Stimulated activated CD4-positive, alpha-beta T cell treated with anti-CD3 and anti-CD28 coated beads, TNF-alpha, amount 100 ng/mL, for 4 hours (primary cell): ENCODE measurements at places on chromosomes 6 and 20.

GRCh38 chr6:25872814-25873213 is 1.2 kb downstream of the SLC17A3 start:
- no peak for DNase-seq

DNA sequence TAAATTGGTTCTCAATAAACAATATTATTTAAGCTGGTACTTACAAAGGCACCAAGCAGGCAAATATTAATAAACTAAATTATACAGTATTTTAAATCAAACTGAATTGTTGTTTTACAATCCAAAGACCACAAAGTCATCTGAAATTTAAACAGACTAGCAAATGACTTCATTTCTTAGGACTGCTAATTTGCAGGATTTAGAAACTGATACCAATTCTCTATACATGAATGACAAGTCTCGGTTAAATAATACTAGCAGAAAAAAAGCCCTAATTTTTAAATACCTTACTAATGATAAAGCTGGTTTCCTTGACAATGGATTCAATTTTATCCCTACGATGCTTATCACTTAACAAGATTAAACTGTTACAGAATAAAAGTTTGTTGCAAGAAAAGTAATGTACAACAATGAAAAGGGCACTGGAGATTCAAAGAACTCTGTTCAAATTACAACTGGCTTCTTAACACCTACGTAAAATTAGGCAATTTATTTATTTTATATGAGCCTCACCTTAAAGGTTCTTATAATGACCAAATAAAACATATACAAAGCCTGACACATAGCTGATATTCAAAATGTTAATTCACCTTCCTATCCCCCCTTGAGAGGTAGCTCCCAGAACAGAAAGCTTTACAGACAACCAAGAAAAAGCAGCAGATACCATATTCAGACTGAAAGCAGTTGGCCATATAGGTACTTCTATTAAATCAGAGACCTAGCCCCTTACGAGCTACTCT is 33.1 kb downstream of the HBS1L start:
- DNase-seq, result no peak

GRCh38 chr6:10569392-10570127 is 48.4 kb downstream of the GCNT2 start:
- no peak for DNase-seq

GRCh38 chr6:136739501-136739900 is 52.8 kb downstream of the MAP3K5 start:
- DNase-seq, result no peak

DNA sequence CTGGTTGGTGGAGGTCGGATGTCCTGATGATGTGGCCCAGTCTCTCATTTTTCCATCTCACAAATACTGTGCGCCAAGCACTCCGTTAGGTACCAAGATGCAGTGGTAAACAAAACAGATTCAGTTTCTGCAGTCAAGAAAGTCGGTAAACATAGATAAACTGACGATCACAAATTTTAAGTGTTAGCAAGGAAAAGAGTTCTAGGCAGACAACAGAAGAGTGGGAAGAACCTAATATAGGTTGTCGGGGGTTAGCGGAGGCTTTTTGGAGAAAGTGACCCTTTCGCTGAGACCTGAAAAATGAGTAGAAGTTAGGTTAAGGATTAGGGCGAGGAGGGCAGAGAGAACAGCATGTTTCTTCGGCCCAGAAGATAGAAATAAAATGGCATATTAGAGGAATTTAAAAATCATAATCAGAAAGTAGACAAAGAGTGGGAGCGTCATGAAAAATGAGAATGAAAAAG is 514 bp downstream of the ORC3 start:
- no peak for DNase-seq

DNA sequence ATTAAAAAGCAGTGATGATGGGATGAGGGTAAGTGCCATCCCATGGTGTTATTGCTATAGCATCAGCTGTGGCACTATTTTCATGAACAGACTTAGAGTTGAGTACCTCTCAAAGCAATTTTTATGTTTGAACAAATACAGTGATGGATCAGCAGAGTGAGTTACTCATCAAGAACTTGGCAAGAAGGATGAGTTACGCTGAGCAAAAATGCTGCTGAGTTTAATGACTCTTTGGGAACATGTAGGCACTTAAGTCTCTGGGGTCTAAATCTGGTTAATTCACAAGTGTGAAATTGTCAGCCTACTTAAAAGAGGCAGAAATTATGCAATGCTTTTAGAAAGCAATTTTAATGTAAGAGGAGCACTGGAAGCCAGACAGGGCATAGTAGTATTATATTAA is 78.5 kb upstream of the AHI1 start:
- no peak for DNase-seq

- no peak for DNase-seq
These were observed 8.8 kb downstream of the RSPH3 start for GRCh38 chr6:158991017-158991723.

DNA sequence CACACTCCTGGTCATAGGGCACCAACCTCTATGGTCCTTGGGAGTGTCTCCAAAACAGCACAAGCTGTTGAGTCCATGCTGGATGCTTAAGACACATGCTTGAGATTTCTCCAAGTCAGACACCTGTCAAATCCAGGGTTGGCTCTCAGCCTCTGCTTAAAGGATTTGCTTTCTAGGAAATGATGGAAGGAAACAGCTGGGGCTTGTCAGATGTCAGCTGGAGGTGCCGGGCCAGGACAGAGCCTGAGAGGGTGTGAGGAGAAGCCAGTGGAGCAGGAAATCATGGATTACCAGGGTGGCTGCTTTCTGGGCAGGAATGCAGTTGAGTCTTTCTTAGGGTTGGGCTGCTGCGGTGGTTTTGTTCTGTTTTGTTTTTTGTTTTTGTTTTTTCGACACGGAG is 83.0 kb upstream of the FAM184A start:
- no peak for DNase-seq

DNA sequence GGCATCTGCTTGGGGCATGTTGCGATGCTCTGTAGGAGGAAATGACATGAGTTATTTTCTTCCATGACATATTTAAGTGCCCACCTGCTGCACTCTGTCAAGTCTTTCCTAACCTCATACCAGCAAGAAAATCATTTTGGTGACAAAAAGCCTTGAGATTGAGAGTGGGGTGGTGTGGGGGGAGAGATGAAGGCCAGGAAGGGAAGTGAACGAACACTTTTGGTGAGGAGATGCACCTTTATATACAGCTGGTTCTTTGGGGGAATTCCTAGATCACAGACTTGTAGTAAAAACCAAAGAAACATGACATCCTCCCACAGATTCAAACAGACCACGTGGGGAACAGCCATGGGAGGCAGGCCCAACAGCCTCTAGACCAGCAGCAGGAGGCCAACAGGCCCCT is 26.1 kb downstream of the NCOA5 start:
- no peak for DNase-seq

- no peak for DNase-seq
These were observed 64.6 kb downstream of the ERMARD start for GRCh38 chr6:169816054-169816453.

GRCh38 chr20:1955217-1955616 is 38.6 kb downstream of the PDYN start:
- no peak for DNase-seq

DNA sequence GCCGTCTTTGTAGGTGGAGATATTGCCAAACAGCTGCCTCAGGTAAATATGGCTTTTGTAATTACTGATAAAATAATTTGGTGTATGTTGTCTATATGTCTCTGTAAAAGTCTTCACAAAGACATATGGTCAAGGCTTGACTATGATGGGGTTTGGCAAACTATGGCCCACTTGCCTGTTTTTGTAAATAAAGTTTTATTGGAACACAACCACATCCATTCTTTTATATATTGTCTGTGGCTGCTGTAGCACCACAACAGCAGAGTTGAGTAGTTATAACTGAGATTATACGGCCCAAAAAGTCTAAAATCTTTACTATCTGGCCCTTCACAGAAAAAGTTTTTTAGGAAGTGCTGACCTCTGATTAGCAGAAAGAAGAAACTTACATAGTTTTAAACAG is 133.6 kb downstream of the DNAH8 start:
- DNase-seq, result no peak

DNA sequence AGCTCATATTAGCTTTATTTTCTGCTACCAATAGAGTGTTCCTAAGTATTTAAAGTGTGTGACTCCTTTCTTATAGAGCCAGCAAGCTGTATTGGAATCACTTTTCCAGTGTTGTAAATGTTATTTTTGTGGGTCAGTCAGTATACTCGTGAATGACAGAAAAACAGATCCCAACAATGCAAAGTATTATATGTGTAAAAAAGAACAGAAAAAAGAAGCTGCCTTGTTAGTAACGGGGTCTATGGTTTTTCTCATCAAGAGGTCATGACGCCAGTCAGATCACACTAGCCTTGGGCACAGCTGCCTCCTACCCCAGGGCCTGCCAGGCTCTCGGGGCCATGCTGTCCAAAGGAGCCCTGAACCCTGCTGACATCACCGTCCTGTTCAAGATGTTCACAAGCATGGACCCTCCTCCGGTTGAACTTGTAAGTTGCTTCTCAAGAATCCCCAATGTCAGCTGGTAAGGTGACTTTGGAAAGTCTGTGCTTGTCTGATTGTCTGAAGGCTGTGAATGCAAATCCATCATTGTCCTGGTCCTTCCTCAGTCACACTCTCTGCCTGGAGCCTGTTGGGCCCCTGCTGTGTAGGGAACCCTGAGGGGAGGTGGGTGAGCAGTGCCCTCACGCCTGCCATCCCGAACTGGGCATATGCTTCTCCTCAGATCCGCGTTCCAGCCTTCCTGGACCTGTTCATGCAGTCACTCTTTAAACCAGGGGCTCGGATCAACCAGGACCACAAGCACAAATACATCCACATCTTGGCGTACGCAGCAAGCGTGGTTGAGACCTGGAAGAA is 9.8 kb downstream of the NELFCD start:
- no peak for DNase-seq

GRCh38 chr6:158506601-158507000 is 53.3 kb upstream of the TMEM181 start:
- DNase-seq, result no peak

- no peak for DNase-seq
These were observed 177.4 kb upstream of the PLN start for GRCh38 chr6:118370722-118371121.

DNA sequence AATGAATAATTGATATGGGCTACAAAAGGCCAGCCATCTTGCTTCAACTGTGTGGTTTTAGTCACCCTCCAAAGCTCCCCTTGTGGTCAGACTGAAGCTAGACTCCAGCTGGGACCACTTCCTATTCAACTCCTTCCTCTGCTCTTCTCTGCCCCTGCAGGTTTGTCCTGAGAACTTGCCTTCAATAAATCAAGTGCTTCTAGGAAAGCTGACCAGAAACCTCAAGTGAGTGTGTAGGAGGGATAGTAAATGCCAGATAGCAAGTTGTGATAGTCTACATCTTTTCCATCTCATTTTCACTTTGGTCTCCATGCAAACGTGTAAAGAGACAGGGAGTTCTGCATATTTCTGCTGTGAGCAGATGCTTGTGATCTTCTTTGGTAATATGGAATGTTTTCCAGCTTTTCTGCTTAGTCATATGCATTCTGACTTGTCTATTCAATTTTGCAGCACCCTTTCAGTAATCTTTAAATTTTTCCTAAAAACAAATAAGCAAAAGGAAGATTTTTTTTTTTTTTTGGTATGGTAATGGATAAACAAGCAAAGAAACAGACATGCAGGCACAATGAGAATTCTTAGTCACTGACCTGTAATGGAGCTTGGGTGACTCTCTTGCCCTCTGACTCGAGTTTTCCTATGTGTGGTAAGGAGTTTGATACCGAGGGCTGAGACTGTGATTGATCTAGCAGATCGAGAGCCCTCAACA is 201.3 kb upstream of the BTBD3 start:
- DNase-seq, result no peak

GRCh38 chr20:57325632-57326356 is 3.8 kb upstream of the SPO11 start:
- no peak for DNase-seq

DNA sequence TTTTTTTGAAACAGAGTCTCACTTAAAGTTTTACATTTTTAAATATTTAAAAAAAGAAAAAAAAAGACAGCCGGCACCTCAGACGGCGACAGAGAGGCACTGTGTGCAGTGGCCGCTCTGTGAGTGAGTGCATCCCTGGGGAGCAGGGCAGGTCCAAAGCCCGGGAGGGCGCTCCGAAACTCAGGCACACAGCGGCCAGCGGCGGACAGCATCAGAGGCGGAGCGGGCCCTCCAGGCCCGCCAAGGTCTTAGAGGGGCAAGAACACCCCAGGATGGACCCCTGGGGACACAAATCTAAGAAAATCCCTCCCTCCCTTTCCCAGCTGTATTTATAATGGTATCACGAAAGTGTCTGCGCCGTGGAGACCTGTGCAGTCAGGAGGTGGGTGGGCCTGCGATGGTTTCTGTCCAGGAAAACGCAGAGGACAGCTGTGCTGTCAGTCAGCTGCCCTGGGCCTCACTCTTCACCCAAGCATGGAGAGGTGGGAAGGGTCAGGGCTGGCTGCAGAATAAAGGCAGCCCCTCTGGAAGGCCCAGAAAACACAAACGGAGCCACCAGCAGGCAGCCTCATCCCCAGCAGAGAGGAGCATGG is 43.8 kb downstream of the TAF4 start:
- no peak for DNase-seq

DNA sequence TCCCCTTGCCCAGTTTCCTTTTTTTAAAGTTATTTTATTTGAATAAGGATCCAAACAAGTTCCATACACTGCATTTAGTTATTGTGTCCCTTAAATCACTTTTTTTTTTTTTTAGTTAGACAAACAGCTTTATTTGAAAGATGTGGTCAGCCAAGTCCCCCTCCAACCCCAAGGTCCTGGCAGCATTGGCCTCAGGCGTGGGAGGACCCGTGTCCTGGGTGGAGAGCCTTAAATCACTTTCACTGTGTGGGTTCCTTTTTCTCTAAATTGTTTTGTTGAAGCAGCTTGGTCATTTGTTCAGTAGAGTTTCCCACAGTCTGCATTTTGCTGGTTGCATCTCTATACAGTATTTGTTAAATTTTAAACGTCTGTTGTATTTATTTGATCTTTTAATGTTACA is 5.2 kb upstream of the TBCC start:
- no peak for DNase-seq

GRCh38 chr6:122184401-122184827 is 215.0 kb upstream of the HSF2 start:
- no peak for DNase-seq

DNA sequence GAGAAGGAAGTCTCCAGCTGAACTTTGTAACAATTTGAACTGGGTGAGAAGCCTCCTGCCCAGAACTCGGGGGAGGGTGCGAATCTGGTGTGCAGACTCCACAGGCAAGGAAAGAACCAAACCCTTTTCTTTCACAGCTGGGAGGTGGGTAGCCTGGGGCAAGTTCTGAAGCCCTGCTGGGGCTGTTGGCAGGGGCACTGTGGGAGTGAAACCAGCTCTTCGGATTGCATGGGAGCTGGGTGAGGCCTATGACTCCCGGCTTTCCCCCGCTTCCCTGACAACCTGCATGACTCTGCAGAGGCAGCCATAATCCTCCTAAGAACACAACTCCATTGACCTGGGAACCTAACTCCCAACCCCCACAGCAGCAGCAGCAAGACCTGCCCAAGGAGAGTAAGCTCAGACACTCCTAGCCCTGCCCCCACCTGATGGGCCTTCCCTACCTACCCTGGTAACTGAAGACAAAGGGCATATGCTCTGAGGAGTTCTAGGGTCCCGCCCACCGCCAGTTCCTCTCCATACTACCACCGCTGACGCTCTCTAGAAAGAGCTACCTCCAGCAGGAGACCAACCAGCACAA is 37.5 kb downstream of the SOD2 start:
- DNase-seq, result no peak

- DNase-seq, result no peak
These were observed 2.4 kb upstream of the SCGN start for GRCh38 chr6:25649611-25650010.

GRCh38 chr6:40477246-40478126 is 109.7 kb downstream of the LRFN2 start:
- no peak for DNase-seq

GRCh38 chr20:52104546-52105441 is 86.8 kb downstream of the ZFP64 start:
- no peak for DNase-seq

- no peak for DNase-seq
These were observed 163.6 kb downstream of the BTBD9 start for GRCh38 chr6:38476141-38476540.
